Ascending aorta (tissue), 2 donors: ENCODE measurements at places on chromosomes 7 and 10. TPM values are rescaled to one million over a fixed set of nuclear protein-coding genes. Genes with fewer than 3 reads are reported as not detected.

Gene HK1
- total RNA-seq, result 128 TPM

Gene SEMA3A
- 0.75 TPM for total RNA-seq

Gene HERC4
- total RNA-seq, result 15.0 TPM

DNA sequence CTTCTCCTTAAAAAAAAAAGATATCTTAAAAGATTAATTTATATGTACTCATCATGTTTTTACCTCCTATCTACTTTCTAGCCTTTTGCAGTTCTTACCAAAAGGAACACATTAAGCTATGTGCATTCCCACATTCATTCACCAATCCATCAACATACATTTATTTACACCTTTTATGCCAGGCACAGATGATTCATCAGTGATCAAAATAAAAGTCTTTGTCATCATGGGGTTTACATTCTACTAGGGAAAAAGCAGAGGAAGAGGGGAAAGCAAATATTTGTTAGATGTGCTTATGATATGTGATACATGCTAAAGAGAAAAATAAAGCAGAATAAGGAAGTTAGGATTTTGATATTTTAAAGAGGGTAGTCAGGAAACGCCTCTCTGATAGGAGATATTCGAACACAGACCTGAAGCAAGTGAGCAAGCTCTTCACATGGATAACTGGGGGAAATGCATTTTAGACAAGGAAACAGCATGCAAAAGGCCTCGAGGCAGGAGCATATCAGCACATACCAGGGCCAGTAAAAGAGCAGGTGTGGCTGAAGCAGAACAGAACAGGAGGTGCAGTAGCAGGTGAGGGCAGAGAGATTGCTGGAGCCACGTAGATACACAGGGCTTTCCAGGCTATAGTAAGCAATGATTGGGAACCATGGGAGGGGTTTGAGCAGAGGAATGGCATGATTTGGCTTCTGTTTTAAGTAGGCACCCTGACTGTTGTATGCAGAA, 67.4 kb downstream of the REEP3 start:
- H3K36me3 ChIP-seq, result no peaks in the 10 kb centered on the region
- H3K27ac ChIP-seq, result no peak overlapping the region
- DNase-seq, result no peak
- H3K4me1 ChIP-seq, result peaks cover 44% of the 10 kb centered on the region

GRCh38 chr10:60454336-60454735, 64.7 kb upstream of the ANK3 start:
- H3K36me3 ChIP-seq, result no peaks in the 10 kb centered on the region
- H3K27ac ChIP-seq, result no peak overlapping the region
- H3K4me1 ChIP-seq, result no peaks in the 10 kb centered on the region
- no peaks in the 10 kb centered on the region for H3K27me3 ChIP-seq
- DNase-seq, result no peak

- no peak overlapping the region for H3K4me3 ChIP-seq
- no peak for DNase-seq
- H3K27me3 ChIP-seq, result no peaks in the 10 kb centered on the region
- no peaks in the 10 kb centered on the region for H3K4me1 ChIP-seq
- H3K36me3 ChIP-seq, result no peaks in the 10 kb centered on the region
- H3K27ac ChIP-seq, result no peak overlapping the region
These were observed 7.2 kb downstream of the C10orf90 start for GRCh38 chr10:126663328-126663727.

DNA sequence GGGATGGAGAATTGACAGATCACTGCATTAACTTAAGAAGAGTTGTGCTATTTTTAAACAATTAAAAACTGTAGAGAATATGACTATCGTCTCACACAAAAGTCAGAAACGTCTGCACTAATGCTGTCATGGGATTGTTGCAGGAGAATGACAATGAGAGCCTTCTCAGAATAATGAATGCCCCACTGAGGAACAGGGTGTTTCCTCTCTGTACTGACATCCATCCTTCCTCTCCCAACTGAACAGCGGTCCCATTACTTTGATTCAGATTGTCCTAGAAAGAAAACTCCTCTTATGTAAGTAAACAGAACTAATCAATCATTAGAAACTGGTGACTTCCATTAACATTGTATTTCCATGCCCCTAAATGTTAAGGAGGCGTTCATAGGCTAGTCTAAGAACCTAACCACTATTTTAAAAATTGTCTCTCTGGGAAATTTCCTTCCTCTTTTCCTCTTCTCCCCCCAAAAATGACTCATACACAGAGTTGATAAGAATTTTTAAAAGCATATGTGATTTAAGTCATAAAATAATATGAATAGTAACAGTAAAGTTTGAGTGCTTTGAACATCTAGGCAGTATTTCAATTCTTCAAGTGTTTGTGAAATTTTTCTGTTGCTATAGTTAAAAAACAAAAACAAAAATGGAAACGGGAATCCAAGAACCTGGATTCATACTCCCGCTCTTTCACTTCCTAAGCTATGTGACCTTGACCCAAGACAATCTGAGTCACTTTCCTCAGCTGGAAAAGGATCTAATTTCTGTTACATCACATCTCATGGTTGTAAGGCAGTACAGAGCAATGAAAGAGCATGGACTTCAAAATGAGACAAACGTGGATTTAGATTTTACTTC, 12.7 kb upstream of the MACC1 start:
- no peak overlapping the region for H3K27ac ChIP-seq
- no peaks in the 10 kb centered on the region for H3K36me3 ChIP-seq
- DNase-seq, result no peak
- H3K4me3 ChIP-seq, result no peak overlapping the region

DNA sequence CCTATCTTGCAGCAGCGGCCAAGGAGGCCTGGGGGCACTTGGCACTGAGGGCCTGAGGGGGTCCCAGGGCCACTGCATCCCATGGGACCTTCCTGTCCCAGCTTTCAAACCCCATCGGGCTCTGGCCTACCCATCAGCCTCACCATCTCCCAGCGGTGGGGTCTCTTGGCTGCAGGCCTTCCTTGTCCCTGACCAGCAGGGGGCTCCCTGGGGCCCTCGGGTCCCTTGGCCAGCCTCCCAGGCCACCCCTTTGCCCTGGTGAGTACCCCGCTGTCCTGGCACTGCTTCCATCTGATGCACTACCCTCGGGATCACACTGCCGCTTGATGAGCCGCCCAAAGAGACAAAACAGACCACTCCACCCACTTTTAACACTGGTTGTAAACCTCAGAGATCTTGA, 43.5 kb downstream of the YKT6 start:
- H3K4me3 ChIP-seq, result no peak overlapping the region
- H3K36me3 ChIP-seq, result no peaks in the 10 kb centered on the region
- no peaks in the 10 kb centered on the region for H3K4me1 ChIP-seq
- DNase-seq, result no peak
- H3K27me3 ChIP-seq, result no peaks in the 10 kb centered on the region
